ENCODE measurements at places on chromosomes 2 and 18.

DNA sequence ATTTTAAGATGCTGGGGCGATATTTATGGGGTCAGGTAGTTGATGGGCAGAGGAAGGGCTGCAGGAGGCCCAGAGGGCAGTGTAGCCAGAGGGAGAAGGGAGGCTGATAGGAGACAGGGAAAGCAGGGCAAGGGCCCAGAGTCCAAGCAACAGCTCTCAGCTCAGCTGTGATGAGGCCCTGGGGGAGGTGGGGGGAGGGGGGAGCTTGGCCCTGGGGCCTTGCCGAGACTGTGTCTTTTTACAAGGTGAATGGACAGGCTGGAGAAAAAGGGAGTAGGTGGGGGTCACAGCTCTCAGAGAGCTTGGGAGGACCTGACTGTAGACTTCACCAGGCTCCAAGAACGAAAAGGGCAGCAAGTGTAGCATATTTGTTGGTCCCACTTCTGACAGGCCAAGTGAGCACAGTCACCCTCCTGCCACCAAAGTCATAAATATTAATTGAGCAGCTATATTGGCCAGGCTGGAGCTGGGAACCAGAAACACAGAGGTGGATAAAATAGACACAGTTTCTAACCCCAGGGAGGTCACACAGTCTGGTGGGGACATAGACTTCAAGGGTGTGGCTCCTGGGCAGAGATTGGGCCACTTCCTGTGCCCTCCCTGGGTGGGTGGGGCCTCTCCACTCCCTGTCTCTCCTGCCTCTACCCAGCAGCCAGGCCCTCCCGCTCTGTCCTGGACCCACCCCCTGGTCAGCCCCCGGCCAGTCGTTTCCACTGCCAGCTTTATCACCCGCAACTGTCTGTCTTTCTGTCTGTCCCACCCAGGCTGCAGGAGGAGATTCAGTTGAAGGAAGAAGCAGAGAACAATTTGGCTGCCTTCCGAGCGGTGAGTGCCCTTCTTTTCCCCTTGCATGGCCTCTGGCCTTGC lies 1.4 kb downstream of the DES start:
- no peak for DNase-seq

DNA sequence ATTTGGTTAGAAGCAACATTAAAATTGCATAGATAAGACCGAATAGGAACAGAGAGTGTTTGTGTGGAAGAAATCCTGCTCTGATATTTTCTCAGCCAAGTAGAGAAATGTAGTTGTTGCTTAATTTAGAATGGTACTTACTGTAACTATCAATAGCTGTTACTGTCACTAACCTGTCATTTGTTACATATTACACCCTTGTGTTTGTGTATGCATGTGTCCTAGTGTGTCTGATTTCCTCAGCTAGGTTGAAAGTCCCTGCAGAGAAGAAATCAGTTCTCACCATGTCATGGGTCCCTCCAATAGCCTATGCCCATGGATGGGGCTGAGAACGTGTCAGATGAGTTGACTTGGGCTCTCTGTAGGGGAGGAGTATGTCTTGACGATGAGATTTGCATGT lies 94.4 kb downstream of the SPTBN1 start:
- DNase-seq: no peak

DNA sequence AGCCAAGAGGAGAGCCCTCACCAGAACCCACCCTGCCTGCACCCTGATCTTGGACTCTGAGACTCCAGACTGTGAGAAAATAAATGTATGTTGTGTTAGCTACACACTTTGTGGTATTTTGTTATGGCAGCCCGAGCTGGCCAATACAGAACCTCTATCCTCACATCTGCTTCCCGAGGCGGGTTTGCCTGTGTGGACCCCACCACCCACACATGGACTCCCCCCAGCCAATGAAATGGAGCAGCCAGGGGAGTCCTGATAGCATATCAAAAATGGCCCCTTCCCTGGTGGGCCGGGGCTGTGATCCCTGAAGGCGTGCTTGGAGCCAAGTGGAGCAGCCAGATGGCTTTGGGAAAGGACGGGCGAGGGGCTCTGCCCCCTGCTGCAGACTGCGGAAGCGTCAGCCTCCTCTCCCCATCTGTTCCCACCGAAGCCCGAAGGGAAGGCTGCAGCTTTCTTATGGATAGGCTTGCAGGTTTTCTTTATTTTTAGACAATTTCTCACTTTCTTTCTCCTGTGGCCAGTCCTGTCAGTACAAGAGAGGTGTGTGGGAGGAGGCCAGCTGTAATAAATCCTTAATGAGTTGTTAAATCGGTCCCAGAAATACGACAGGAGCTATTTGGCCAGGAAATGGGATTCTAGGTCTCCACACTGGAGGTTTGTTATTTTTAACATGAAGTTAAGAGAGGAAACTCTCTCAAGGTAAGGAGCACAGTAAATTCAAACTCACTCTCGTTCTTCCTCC lies 34.4 kb downstream of the TEX51 start:
- no peak for DNase-seq

DNA sequence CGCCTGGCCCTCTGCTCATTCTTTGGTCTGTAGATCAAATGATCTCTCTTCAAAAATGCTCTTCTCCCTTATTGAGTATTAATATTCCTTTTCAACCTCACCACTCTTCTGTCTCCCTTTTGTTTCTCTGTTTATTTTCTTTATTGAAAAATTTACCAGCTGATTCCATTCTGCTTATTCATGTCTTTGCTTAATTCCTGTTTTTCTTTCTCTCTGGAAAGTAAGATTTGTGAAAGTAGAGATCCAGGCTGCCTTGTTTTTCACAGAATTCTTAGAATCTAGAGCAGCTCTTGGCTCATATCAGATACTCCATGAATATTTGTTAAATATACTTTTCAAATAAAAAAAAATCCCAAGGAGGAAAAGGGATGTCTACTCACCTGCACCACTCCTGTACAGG lies 157.0 kb downstream of the DOCK10 start:
- DNase-seq: no peak

DNA sequence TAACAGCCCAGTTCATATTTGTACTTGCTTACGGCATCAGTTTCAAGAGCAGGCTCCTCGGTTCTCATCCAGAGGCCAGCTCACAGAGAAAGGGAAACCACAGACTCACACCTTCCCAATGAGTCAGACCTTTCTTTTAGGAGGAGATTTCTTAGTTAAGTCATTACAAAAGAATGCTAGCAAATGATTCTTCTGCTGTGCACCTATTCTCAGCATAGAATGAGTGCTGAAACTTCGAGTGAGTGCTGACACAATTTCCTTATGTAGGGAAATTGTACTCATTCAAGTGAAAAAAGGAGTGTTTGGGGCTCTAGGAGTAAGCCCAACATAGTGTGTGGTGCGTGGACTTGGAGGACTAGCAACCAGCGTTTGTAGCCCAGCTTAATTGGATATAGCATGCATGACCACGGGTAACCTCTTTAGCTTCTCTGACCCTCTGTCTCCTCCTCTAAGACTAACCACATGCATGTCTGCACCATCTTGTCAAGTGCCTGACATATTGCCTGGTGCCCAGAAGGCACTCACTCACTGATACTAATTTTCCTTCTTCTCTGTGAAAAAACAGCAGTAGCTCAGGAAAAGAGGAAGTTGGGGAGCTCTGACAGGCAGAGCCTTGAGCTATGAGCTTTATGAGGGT lies 87.0 kb downstream of the ALPK2 start:
- DNase-seq: no peak

DNA sequence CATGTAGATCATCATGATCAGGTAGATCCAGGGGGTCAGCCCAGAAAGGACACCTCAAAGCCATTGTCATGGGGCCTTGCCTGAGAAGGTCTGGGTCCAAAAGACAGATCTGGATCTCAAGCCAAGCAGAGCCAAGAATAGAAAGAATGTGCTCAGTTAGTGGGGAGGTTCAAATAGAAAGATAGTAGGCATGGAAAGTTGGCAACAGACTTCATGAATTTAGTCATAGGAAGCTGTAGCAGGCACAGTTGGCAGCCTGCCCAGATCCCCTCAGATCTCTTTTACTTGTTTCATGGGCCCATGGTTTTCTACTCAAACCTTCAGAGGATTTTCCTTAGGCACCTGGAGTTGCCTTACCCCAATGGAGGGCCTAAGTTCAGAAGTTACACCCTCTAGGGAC lies 767.0 kb downstream of the SLC4A3 start:
- no peak for DNase-seq
